SIG-M5 (cell line): ENCODE measurements at places on chromosomes 5 and 9.
A peak's percentile ranks its signal among the peaks of the same experiment; 100 is the strongest.

DNA sequence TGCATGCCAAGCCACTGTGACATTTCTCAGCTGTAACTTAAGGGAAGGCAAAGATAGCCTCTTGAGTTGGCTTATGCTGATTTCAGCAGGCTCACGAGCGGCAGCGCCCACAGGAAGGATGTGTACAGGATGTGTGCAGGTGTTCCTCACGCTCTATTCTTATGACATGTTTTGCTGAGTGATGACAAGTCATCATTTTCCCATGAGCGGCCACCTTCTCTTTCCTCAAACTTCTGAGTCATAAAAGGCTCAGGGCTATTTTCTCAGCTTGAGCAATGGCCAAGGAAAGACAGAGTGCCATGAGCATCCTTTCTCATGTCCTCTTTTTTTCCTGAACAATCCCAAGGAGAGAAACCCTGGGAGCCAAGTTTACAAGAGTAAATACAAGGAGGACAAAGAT is 365.9 kb downstream of the PLK2 start:
- DNase-seq = no peak

DNA sequence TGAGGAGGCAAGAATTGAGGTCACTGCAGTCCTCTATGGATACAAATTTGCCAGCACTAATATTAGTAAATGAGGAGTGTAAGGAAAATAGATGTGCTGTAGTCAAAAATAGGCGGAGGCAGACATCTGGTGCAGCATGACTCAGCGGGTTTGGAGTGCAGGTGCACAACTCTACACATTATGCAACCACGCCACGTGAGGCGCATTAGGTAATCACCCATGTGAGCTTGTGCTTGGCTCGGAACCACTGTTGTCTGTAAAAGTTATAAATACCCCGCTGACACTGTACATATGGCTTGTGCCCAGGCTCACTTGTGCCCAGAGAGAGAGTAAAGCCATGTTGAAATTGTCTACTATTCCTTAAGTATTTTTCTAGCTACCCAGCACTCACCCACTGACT is 623.5 kb upstream of the NUDT12 start:
- DNase-seq = no peak

GRCh38 chr5:6787941-6788340 is 74.7 kb downstream of the TENT4A start:
- no peak for DNase-seq

GRCh38 chr9:70589571-70590314 is 175.3 kb upstream of the KLF9 start:
- DNase-seq = no peak

- DNase-seq = no peak
Observed at GRCh38 chr9:86550401-86550800, 196.2 kb upstream of the TUT7 start.

DNA sequence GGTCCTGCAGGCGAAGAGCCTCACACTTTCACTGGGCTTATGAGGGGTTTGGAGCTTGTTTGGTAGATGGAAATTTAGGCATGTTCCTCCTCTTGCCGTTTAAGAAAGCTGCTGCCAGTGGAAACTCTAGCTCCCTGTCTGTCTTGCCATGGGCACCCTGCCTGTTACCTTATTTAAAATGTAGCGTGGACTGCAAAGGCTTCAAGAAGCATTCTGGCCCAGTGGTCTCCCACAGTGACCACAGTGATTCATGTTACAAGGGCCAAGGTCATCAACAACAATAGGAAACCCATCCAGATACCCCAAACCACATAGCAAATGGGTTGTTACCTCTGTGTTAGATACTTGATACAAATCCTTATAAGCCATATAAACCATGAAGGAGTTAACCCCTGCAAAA is 96.6 kb downstream of the DPYSL3 start:
- no peak for DNase-seq

DNA sequence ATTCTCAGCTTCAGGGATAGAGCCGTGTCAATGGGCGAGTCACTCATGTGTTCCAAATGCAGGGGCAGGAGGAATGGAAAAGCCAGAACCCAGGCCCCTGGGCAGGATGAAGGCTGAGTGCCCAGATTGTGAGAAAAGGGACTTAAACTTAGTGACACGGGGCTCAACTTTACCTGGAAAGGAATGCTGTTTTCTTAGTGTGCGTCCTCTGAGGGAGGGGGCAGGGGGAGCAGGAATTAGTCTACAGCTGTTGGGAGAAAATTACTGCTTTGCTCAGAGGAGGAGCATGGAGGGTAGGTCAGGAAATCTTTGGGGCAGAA is 14.6 kb downstream of the HK3 start:
- no peak for DNase-seq

- no peak for DNase-seq
Observed at GRCh38 chr9:71191708-71192107, 70.3 kb upstream of the TRPM3 start.

DNA sequence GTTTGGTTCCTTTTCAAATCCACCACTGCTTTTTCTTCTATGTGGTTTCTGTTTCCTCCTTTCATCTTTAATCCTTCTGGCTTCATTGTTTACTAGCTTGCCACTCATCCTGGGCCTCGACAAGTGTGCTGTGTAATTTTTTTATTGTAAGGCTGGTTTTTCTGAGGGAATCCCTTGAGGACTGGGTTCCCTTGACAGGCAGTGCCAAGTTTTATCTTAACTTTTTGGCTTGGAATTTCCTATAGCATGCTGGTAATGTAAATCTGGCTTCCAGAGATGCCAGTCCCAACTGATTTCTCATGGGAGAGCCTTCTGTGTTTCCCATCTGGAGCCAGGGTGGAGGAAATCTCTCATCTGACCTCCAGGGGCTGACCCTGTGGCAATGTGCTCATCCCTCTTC is 184.7 kb downstream of the ROR2 start:
- DNase-seq = no peak

GRCh38 chr9:136741883-136742571 is 713 bp downstream of the LCN10 start:
- DNase-seq = no peak

DNA sequence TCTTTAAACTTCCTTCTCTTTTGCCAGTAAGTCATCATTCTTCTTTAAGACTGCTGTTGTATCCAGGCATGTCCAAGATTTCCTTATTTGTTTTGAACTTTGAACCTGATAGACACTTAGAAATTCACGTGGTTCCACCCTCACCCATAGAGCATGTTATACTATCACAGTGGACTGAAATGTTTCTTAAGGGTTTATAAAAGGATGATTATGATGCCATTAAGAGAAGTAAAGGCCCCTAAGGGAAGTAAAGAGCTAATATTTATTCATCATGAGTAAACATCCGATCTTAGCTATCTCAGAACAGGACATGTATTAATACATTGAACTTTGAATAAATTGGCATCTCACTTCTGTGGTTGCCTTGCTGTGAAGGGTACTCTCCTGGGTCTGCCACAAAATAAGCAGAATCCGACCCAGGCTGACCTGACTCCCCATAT is 49.8 kb downstream of the PRKACG start:
- DNase-seq = no peak

- DNase-seq = no peak
Observed at GRCh38 chr5:134582281-134582680, 50.3 kb downstream of the SAR1B start.

GRCh38 chr5:154779105-154779504 is 23.9 kb downstream of the LARP1 start:
- DNase-seq = no peak

DNA sequence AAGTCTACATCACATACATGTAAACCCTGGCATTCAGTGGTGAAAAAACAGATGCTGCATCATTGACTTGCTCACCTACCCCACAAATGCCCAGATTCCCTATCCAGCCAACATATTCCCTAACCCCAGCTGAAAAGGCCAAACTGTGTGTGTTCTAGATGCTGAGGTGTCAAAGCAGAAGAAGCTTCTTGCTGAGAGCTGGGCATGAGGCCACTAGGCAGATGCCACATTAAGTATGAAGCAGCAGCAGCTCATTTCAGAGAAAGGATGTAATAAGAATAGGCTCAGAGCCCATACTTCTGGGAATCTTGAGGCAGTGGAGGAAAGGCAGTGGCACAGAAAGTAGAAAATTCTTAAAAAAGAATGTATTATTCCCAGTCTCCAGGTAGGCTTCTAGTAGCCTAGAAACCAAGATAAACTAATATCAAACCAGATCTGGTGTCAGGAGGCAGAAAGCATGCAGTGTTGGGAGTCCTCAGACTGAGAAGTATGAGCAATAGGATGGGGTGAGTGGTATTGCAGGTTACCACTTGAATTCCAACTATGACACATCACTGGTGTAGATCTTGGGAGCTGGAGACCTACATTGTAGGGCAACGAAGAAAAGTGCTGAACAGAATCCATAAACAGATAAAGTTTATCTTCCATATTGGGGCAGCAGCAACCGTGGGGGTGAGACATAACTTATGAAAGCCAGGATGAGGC is 71.9 kb upstream of the GRHPR start:
- DNase-seq = no peak

GRCh38 chr5:146076028-146076427 is 29.3 kb downstream of the PLAC8L1 start:
- peak; percentile 40 for DNase-seq

GRCh38 chr9:92440751-92441046 is 16.4 kb upstream of the OMD start:
- DNase-seq = no peak

- no peak for DNase-seq
Observed at GRCh38 chr9:99399474-99399873, 177.4 kb downstream of the SEC61B start.

GRCh38 chr5:159120446-159120845 is 20.7 kb upstream of the EBF1 start:
- no peak for DNase-seq

DNA sequence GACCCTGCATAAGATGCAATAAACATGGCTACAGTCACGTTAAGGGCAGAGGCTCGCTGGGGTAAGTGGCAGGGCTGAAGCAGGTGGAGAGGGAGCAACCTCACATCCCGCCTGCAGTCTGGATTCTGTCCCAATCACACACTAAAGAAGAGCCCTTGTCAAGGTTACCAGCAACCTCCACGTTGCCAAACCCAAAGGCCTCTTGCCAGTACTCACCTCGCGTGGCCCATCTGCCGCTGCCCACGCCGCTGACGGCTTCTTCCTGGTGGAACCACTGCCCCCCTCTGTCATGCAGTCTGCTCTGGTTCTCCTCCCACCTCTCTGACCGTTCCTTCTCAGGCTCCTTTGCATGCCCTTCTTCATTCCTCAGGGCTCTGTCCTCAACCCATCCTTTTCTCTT is 8.8 kb downstream of the AQP7 start:
- no peak for DNase-seq

DNA sequence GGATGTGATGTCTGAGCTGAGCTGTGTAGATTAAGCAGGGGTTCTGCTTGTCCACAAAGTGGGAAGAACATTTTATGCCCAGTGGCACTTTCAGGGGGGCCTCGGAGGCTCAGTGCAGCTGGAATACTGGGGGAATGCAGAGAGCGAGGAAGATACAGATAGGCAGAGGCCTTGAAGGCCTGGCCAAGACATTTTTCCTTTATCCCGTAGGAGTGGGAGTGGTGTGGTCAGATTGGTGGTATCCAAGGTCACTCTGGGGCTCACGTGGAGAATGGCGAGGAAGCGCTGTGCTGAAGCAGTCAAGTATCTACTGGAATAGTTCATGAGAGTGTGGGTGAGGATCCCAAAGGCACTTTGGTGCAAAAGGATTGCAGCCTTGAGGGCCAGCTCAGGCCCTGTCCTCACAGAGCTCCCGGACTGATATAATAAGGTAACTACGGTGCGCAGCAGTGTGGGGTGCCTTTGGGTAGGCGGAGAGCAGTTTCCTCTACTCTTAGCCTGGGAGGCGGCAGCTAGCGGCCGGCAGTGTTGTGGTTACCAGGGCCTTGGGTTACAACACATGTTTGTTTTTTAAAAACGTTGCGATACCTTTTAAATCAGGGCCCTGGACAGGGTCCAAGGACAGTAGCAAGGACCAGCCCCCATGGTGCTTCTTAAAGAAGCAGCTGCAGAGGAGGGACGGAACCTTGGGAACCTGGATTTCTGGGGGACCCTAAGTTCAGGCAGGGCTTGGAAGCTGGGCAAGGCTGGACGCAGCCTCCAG is 10.8 kb upstream of the CCDC69 start:
- DNase-seq = no peak

DNA sequence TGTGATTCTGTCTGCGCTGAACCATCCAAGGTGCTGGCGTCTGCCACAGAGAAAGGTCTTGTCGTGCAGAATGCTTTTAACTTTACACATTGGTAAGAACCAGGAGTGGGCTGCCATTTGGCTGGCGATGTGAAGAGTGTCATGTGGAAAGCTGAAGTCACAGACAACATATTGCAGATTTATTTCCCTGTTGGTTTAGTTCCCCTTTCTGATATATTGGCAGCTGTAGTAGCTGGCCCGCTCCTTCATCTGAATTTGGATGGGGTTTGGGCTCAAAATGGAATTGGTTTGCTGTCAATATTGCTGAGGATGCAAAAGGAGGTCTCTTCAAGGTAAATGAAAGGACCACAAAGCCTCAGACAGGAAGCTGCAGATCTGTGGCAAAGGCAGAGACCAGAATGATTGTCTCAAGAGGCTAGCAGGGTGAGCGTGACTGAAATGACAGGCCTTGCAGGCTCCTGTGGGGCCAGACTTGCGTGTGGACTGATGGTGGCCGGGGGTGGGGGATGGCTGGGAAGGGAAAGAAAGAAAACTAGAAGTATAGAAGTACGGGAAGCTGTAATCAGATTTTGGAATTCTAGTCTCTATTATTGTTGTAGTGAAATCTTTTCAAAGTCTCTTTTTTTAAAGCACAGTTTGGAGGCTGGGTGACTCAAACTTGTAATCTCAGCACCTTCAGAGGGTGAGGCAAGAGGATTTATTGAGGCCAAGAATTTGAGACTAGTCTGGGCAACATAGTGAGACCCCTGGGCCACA is 25.1 kb upstream of the CD180 start:
- DNase-seq = no peak

DNA sequence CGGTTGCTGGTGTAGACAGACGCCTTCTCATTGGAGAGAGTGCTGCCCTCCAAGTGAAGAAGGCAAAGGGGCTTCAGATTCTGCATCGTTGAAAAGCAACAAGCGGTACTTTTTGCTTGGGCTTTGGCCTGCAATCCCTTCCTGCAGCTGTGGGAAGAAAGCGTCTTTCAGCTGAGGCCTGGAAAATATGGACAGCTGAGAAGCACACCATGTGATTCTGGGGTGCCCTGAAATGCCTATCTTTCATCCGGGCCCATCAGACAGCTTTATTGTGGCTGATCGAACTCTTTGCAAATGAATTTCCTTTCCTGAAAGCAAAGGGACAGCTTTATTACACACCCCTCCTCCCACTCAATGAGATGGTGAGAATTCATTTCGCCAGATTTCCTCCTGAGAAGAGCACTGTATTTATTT is 74.0 kb downstream of the NSG2 start:
- no peak for DNase-seq

- DNase-seq = no peak
Observed at GRCh38 chr5:14008819-14009311, 64.4 kb upstream of the DNAH5 start.

- DNase-seq = no peak
Observed at GRCh38 chr9:118170032-118170955, 466.1 kb downstream of the TLR4 start.

GRCh38 chr5:173025651-173026050 is 30.5 kb upstream of the CREBRF start:
- no peak for DNase-seq

DNA sequence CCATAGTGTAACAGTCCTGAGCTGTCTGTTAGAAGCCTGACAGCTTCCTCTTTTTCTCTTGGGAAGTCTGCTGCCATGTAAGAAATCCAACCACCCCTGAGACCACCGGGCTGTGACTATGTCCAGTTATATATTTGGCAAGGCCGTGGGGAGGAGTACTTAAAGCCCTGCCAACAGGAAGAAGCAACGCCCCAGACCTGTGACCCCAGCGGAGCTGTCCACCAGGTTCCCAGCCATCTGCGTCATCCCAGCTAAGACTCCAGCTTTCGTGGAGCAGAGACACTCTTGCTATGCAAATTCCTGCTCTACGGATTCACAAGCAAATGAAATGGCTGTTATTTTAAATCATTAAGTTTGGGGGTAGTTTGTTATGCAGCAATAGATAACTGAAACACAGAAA is 417.3 kb downstream of the TLE4 start:
- no peak for DNase-seq
